ENCODE measurements at places on chromosomes 16 and 17.

DNA sequence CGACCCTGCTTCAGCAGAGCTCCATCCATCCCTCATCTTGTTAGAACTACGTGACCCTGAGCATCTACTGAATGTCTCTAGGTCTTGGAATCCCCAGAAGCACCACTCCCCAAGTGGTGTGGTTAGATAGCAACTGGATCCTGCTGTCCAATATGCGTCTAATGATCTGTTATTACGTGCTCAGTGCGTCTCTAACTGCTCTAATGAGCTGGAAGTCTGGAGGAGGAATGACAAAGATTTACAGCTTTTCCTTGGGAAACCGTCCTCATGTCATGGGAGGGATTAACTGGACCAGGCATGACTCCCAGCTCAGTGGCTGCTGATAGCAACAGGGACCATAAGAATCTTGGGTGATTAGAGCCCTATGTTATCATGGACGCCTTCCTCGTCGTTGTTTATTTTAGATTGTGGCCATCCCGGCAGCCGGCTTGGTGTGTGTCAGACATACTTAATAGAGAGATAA is 150.9 kb downstream of the HS3ST3B1 start:
- no peaks in the 10 kb centered on the region for H3K36me3 ChIP-seq
- DNase-seq, result no peak
- H3K4me1 ChIP-seq, result no peaks in the 10 kb centered on the region
- no peaks in the 10 kb centered on the region for H3K27me3 ChIP-seq
- H3K27ac ChIP-seq, result no peak overlapping the region

GRCh38 chr16:17211797-17212196 is 259.0 kb downstream of the XYLT1 start:
- no peaks in the 10 kb centered on the region for H3K4me1 ChIP-seq
- H3K27me3 ChIP-seq, result no peaks in the 10 kb centered on the region
- H3K36me3 ChIP-seq, result no peaks in the 10 kb centered on the region
- no peak overlapping the region for H3K27ac ChIP-seq

DNA sequence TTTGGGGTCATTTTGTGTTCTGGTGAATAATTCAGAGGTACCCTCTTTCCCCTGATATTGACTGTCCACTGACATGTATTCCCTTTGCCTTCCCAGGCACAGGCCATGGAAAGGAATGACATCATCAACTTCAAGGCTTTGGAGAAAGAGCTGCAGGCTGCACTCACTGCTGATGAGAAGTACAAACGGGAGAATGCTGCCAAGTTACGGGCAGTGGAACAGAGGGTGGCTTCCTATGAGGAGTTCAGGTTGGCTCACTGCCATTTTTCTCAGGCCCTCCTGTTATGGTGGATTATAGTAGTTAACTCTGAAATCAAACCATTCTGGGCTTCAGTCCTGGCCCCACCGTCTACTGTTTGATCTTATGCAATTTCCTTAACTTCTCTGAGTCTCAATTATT is 1.6 kb upstream of the EFTUD2 start:
- H3K36me3 ChIP-seq, result no peaks in the 10 kb centered on the region
- H3K4me3 ChIP-seq, result no peak overlapping the region
- H3K27ac ChIP-seq, result no peak overlapping the region
- DNase-seq, result no peak
- H3K4me1 ChIP-seq, result no peaks in the 10 kb centered on the region

- DNase-seq, result no peak
- H3K36me3 ChIP-seq, result no peaks in the 10 kb centered on the region
- no peaks in the 10 kb centered on the region for H3K4me1 ChIP-seq
- no peak overlapping the region for H3K4me3 ChIP-seq
Observed at GRCh38 chr16:27679899-27680298, 130.0 kb downstream of the KATNIP start.

DNA sequence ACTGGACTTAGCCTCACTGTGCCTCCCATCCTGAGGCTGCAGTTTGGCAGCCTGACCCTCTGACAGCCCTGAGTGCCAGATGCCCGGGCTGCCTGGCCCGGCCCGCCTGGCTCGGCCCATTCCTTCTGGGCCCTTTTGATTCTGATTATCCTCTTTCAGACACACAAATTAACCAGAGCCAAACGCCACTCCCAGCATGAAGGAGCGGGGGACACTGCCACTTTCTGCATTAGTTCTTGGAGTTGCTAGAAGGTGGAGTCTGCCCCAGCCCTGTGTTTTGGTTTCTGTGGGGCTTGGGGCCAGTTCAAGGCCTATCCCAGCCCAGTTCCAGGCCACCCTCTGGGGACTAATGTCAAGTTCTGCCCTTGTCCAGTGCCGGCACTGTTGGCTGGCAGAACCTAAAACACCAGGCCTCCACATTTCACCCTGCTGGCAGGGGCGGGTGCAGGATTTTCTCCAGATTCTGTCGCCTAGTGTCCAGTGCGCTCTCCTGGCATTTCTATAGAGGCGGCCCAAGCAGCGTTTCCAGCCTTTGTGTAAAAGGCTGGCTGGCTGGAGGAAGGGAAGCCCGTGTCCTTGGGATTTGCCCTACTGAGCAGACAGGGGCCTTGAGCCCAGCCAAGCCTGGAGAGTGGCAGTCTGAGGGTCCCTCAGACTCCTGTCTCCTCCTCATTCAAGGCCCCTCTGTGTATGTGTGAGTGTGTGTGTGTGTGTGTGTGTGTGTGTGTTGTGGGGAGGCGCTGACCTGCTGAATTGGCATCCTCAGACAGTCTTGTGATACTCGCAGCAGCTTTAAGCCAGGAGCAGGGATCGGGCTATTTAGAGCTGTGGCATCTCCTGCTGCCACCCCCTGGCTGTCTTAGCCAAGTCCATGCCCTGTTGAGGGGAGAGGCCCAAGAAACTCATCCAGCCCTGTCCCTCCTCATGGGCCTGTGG is 21.4 kb downstream of the PLCD3 start:
- peaks cover 3% of the 10 kb centered on the region for H3K4me1 ChIP-seq
- H3K4me3 ChIP-seq, result no peak overlapping the region
- DNase-seq, result no peak
- peak overlapping the region; percentile 2 for H3K27ac ChIP-seq

- no peaks in the 10 kb centered on the region for H3K27me3 ChIP-seq
- H3K27ac ChIP-seq, result no peak overlapping the region
- H3K36me3 ChIP-seq, result no peaks in the 10 kb centered on the region
- H3K4me1 ChIP-seq, result no peaks in the 10 kb centered on the region
Observed at GRCh38 chr16:46621934-46622676, 926 bp upstream of the SHCBP1 start.

DNA sequence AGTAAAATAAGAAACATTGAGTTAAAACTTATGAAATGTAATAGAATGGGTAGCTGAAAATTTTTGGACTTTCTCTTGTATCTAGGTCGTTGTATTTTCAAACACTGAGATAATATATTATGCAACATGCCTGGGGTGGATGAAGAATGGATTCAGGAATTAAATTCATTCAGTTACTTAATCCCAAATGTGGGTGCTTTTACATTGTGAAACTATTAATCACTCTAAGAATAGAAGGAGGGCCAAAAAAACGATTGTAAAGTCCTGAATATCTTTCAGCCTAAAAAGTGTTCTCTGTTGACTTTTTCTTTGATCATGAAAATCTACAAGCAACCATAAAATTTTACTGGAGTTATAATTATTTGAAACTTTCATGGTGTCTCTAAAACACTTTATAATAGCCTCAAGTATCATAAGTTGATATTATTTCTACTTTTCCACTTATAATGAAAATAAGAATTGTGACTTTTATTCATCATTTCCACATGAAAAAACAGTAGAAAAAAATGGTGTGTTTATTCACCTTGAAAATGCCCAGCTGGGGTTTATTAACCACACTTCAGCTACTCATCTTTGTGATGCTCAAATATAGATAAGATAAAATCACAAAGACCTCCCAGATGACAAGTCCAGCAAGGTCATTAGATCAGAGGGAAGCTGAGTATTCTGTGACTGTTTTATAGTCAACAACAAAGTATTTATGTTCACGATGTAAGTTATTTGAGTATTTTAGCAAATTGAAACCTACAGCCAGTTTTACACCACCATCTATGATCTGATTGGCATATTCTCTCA is 619.9 kb upstream of the SOX9 start:
- no peak overlapping the region for H3K27ac ChIP-seq
- no peak for DNase-seq

DNA sequence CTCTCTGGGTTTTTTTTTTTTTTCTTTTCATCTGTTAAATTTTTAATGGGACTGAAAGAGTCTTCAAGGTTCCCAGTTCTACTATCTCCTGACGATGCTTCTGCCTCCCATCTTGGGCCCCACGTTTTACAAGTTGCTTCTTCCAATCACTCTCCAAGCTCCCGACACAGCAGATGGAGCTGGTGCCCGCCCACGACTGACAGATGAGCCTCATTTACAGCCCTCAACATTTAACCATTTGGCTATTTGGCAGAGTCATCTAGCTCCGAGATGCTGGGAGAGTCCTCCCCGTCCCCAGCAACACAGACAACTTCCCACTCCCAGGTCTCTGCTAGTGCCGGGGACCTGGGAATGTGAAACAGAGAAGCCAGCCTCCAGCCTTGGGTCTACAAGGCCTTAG is 276.9 kb downstream of the SHISA9 start:
- H3K4me1 ChIP-seq, result no peaks in the 10 kb centered on the region
- DNase-seq, result no peak
- no peak overlapping the region for H3K27ac ChIP-seq
- no peak overlapping the region for H3K4me3 ChIP-seq
- H3K36me3 ChIP-seq, result no peaks in the 10 kb centered on the region

GRCh38 chr16:86697715-86698114 is 119.4 kb downstream of the FOXL1 start:
- no peaks in the 10 kb centered on the region for H3K27me3 ChIP-seq
- no peak overlapping the region for H3K27ac ChIP-seq
- no peak for DNase-seq
- no peak overlapping the region for H3K4me3 ChIP-seq
- H3K4me1 ChIP-seq, result no peaks in the 10 kb centered on the region

GRCh38 chr17:80675438-80676095 is 130.9 kb downstream of the RPTOR start:
- DNase-seq, result no peak
- no peaks in the 10 kb centered on the region for H3K4me1 ChIP-seq
- no peak overlapping the region for H3K27ac ChIP-seq
- no peak overlapping the region for H3K4me3 ChIP-seq

- H3K4me3 ChIP-seq, result no peak overlapping the region
- no peaks in the 10 kb centered on the region for H3K36me3 ChIP-seq
- DNase-seq, result no peak
- H3K4me1 ChIP-seq, result no peaks in the 10 kb centered on the region
- H3K27ac ChIP-seq, result no peak overlapping the region
Observed at GRCh38 chr16:70484867-70485266, 30.5 kb downstream of the FCSK start.

DNA sequence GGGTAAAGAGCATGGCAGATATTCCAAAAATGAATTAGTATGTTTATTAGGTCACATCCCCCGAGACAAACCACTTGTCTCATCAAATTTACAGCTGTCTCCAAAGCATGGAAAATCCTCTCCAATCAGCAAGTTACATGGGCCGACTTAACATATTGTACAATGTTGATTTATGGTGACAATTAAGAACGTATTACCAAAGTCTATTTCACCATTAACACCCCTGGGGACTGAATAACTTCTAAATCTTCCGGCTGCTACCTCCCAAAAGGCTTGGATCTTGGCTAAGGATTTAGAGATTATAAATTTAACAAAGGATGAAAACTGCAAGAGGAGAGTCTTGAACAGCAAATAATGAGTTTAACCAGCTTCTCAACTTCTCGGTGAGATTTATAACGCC is 311.9 kb downstream of the NPIPA8 start:
- H3K4me3 ChIP-seq, result no peak overlapping the region
- no peaks in the 10 kb centered on the region for H3K36me3 ChIP-seq
- no peaks in the 10 kb centered on the region for H3K27me3 ChIP-seq
- no peak overlapping the region for H3K27ac ChIP-seq

DNA sequence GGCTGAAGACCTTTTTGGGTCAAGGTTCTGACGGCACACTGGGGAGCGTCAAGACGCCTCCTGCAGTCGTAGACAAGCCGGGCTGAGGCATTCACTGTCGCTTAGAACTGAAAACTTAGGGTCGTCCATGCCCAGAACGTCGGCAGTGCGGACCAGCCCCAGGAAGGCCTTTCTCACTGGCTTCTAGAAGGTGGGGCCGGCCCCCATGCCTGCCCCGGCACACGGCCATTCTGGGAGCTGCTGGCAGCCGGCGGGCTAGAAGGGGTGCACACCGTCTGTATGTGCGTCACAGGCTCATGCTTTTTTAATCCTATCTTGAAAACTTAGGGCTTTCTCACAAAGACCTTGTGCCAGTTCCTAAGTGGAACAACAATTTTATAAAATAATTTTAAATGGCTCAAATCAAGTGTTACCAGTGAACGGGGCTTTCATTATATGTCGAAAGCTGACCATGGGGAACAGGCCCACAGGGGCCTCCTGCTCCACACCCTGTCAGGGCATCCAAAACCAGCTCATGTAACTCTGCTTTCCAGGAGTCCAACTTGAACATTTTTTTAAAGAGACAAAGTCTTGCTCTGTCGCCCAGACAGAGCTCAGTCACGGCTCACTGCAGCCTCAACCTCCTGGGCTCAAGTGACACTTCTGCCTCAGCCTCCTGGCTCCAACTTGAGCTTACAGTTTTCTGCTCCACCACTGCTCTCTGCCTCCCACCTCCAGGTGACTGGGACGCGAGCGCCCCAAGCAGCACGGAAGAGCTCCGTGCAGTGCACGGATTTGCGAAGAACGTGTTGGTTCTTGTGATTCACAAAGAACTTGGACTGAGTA is 111.2 kb downstream of the ANKRD11 start:
- H3K4me1 ChIP-seq, result no peaks in the 10 kb centered on the region
- DNase-seq, result no peak
- H3K36me3 ChIP-seq, result no peaks in the 10 kb centered on the region
- no peak overlapping the region for H3K27ac ChIP-seq

- DNase-seq, result no peak
- no peaks in the 10 kb centered on the region for H3K27me3 ChIP-seq
- H3K27ac ChIP-seq, result no peak overlapping the region
Observed at GRCh38 chr17:44673893-44674292, 15.7 kb downstream of the CCDC43 start.

DNA sequence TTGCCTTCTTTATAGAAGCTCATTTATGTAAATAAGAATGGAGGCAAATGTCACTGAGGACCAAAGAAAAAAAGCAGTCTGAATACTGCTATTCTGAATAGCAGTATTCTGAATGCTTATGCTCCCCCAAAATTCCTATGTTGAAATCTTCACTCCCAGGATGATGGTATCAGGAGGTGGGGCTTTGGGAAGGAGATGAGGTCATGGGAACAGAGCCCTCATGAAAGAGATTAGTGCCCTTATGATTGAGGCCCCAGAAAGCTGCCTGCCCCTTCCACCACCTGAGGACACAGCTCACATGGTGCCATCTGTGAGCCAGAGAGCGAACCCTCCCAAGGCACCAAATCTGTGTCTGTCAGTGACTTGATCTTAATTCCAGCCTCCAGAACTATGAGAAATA is 28.8 kb downstream of the HEATR6 start:
- H3K27me3 ChIP-seq, result no peaks in the 10 kb centered on the region
- H3K27ac ChIP-seq, result no peak overlapping the region
- no peak overlapping the region for H3K4me3 ChIP-seq
- DNase-seq, result no peak
- H3K36me3 ChIP-seq, result peaks cover 3% of the 10 kb centered on the region

GRCh38 chr17:50575581-50576210 is 15.2 kb downstream of the CACNA1G start:
- no peak overlapping the region for H3K4me3 ChIP-seq
- H3K27ac ChIP-seq, result no peak overlapping the region
- no peaks in the 10 kb centered on the region for H3K36me3 ChIP-seq
- DNase-seq, result no peak
- no peaks in the 10 kb centered on the region for H3K27me3 ChIP-seq

- no peak for DNase-seq
- H3K4me1 ChIP-seq, result no peaks in the 10 kb centered on the region
- H3K27me3 ChIP-seq, result no peaks in the 10 kb centered on the region
- no peaks in the 10 kb centered on the region for H3K36me3 ChIP-seq
Observed at GRCh38 chr16:73159296-73159695, 111.4 kb upstream of the ZFHX3 start.

All from uterus (tissue), 4 donors.